ENCODE measurements at places on chromosomes 5 and 9.

DNA sequence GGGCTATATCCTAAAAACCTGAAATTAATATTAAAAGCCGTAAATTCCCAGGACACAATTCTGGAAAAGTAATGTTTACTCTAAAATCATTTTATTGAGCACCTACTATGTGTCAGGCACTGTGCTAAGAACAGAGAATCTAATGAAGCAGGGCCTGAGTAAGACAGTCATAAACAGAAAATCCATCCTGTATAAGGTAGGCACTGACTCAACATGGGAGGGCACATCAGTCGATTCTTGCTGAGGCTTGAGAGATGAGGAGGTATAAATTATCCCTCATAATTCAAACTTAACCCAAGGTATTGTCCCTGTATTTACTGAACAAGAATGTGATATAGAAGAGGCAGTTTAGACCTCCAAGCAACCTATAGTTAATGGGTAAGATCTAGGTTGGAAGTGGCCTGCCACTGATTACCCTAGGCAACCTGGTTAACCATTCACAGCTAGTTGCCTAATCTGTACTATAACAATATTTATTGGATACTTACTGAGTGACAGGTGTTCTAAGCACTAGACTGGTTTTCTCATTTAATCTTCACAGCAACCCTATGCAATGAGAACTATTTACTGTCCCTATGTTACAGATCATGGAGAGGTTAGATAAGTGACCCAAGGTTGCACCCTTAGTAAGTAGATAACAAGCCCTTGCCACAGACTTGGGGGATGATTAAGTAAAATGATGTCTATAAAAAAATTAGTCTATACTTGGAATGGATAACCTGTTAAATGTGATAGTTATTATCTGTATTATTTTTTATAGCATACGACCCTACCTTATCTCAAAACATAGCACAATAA, 317.7 kb downstream of the PDE4D start:
- DNase-seq = no peak

DNA sequence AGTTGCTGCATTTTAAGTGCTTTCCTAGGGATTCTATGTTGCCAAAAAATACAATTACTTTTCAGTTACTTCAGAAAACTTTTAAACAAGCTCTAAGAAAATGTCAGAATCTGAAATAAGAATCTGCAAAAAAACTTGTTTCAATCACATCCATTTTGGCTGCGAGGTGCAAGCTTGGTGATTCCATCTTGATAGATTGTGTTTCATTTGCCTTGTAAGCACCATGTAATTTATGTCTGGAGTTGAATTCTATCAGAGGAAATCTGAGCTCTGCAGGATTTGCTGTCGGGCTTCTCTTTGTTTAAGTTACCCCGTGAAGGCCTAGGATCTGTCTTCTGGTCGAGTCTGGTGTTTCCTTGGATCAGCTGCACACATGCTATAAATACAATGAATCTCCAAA, 40.4 kb upstream of the MAN2A1 start:
- no peak for DNase-seq

DNA sequence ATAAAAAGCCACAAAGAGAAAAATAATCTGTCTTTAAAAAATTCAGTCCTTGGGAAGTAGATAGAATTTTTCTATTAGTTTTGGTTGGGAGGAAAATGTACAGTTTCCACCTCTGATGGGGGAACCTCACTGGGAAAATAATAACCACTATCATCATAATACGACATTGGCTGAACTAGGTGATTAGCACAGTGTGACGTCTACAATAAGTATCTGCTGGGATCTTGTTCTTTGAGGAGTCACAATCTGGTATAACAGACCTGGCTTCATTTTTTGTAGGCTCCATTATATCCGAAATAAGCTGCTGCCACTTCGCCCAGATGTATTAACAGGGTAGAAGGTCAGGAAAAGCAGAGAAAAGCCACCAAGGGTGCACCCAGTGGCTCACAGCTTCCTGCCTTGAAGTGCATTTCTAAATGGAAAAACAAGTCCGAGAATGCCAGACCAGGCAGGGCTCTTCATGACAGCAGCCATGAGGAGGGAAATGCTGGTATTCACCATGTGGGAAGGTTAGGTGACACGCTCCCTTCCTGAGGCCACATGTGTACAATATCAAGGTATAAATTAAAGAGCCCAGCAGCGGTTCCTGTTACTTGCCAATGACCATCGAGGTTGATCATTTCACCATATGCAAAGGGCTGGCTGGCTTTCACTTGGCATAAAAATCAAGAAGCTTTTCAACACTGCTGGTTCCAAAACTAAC, 152.8 kb downstream of the PRELID2 start:
- DNase-seq = no peak

DNA sequence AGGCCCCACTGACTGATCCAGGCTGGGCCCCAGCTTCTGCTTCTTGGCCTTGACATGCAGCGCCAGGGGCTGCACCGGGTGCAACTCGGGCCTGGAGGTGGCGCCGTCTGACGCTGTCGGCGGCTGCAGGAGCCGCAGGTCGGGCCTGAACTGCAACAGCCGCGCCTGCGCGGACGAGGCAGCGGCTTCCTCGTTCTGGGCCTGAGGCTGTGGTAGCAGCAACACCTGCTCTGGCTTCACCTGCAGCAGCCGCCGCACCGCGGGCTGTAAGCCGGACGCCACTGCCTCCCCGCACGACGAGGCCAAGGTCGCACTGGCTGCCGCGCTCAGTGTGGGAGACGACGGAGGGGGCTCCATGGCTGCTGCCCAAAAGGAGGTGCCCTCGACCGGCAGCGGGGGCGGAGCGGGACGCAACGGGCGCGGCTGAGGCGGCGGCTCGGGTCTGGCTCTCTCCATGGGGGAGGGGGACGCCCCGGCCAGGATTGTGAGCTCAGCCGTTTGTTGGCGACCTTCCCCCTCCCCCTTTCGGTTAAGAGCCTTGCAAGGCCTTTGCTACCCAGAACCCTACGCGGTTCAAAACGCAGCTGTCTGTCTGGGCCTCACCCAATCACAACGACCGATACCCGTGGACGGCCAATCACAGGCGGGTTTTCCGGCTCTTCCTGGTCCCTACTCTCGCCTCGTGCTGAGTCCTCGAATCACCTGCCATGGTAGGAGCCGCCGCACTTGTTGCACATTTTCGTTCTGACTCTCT, 438 bp downstream of the SOX30 start:
- peak; percentile 32 for DNase-seq

GRCh38 chr5:77981820-77982219, 205.7 kb upstream of the TBCA start:
- no peak for DNase-seq

- DNase-seq = peak; percentile 72
Measured at GRCh38 chr5:93294199-93294598, 286.8 kb downstream of the NR2F1-AS1 start.

DNA sequence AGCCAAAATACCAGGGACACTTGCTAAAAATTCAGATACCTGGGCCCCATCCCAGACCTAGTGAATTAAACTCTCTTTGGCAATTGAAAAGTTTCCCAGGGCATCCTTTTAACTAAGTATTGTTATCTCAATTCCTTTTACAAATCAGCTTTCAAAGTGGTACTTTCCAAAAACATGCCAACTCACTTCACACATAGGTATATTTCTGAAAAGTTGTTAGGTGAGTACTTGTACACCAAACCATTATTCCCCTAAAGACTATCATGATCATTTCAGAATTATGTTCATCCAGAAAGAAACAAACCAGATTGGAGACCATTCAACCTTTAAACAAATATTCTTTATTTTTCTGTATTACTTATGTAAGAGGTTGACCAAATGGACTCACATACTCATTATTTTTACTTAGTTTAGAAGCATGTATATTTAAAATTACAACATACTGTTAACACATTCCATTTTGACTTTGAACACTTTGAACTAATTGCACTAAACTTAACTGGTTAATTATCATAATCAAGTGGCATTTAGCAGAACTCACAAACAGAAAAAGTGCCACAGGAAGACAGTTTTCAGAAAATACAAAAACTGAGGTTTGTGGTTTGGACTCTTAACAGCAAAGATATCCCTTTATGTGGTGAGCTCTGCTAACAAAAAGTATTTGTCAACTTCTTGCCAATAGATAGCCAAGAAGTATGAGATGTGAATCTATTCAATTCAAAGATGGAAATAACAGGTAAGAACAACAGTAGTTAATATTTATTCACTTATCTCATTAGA, 40.7 kb downstream of the KIAA0825 start:
- no peak for DNase-seq

DNA sequence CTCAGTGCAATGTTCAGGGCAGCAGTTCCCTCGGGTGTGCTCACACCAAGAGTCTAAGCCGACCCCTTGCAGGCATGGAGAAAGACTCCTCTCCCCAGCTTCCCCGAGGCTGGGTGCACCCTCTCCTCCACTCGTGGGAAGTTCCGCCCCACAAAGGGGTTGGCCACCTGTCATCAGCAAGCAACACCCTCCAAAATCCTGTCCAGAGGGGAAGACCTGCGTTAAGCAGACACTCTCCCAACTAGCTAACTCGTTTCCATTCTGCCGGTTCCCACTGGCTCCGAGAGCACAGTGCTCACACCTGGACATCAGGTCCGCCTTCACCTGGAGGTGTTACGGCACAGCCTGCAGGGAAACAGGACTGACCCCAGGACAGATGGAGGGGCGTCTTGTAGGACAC, 117.9 kb upstream of the IRX4 start:
- no peak for DNase-seq

GRCh38 chr9:86175743-86176456, 76.5 kb upstream of the GOLM1 start:
- no peak for DNase-seq

DNA sequence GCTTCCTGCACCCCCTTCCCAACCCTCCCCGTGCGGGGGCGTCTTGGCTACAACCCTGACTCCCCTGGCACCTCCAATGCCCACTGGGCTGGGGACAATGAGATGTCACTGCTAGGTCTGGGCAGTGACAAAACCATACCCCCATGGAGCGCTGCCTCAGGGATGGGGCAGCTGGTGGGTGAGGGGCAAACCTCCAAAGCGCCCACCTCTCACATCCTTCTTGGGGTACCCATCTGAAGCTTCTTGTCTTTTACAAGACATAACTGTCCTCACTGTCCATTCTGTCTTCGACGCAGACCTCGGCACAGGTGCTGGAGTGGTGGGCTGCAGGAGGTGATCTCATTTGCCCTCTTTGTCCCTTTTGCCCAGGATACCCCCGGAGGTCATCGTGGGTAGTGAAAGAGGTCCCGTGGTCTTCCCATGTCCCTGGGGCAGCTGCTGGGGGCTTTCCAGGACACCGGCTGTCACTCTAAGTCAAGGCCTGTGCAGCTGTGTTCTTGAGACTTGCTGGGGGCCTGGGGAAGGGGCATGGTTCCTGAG, 27.8 kb upstream of the CSF1R start:
- no peak for DNase-seq

GRCh38 chr9:110128664-110129329, 79.2 kb downstream of the C9orf152 start:
- no peak for DNase-seq

DNA sequence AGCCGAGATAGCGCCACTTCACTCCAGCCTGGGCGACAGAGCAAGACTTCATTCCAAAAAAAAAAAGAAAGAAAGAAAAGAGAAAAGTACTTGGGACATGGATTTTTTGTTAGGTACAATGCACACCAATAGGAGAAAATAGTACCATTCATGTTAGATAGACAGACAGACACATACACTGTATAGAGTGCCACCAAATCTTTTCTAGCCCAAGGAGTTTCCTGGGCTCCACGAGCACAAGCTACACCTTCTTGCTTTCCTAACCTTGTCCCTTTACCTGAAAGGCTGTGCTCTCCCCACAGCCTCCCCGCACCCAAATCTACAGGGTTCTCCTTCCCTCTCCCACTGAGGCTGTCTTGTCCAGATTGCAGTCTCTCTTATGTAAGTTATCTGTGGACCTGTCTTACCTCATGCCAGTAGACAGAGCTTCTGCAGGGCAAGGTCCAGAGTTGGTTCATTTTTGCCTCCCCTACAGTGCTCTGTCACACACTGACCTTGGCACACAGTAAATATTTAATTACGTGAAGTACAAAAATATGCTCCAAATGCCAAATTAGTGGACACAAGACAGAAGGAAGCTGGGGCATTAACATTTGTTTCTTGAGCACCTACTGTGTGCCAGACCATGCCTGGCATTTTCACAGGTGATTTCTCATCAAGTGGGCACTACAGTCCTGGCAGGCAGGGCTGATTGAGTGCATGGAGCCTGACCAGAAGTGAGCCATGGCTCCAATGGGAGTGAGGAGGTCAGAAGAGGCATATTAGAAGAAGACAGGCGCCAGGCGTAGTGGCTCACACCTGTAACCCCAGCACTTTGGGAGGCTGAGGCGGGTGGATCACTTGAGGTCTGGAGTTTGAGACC, 5.9 kb downstream of the ALAD start:
- no peak for DNase-seq

DNA sequence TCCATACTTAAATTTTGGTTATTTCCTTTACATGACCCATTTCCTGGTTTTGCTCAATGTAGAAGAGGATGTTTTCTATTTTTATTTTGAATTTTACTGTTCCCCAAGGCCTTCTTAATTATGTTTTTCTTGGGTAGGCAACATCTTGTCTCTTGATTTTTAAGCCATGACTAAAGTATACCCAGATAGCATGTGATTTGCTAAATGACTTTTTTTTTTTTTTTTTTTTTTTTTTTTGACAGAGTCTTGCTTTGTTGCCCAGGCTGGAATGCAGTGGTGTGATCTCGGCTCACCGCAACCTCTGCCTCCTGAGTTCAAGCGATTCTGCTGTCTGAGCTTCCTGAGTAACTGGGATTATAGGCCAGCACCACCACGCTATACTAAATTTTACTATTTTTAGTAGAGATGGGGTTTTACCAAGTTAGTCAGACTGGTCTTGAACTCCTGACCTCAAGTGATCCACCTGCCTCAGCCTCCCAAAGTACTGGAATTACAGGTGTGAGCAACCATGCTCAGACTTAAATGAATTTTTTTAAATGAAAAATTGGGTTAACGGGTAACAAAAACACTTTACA, 198.6 kb upstream of the DAB2 start:
- no peak for DNase-seq
